ENCODE measurements at places on chromosomes 12 and 14. TPM values are rescaled to one million over a fixed set of nuclear protein-coding genes. Genes with fewer than 3 reads are reported as not detected.

The PMCH gene
- not detected for total RNA-seq

The WNT1 gene
- not detected for total RNA-seq

The KRT6C gene
- not detected for total RNA-seq

The OTOGL gene
- total RNA-seq = under 0.01 TPM

The NID2 gene
- 133 TPM for total RNA-seq

The TAS2R42 gene
- not detected for total RNA-seq

The NELL2 gene
- 0.55 TPM for total RNA-seq

The FOXM1 gene
- 14.3 TPM for total RNA-seq

The HPD gene
- total RNA-seq = 0.12 TPM

The SCN8A gene
- 45.0 TPM for total RNA-seq

The PIP4K2C gene
- total RNA-seq = 16.5 TPM

The DPF3 gene
- 3.1 TPM for total RNA-seq

The SENP1 gene
- 17.2 TPM for total RNA-seq

The IAPP gene
- not detected for total RNA-seq

The IL23A gene
- total RNA-seq = not detected

The ANG gene
- total RNA-seq = 5.3 TPM

The ABCD2 gene
- 0.33 TPM for total RNA-seq

The CD163L1 gene
- under 0.01 TPM for total RNA-seq

The R3HDM2 gene
- total RNA-seq = 13.6 TPM
